Kidney (tissue), 22 donors: ENCODE measurements at places on chromosomes 6 and 20.

- no peaks in the 10 kb centered on the region for H3K36me3 ChIP-seq
- no peak overlapping the region for H3K27ac ChIP-seq
Observed at GRCh38 chr6:74752303-74752702, 453.6 kb downstream of the COL12A1 start.

DNA sequence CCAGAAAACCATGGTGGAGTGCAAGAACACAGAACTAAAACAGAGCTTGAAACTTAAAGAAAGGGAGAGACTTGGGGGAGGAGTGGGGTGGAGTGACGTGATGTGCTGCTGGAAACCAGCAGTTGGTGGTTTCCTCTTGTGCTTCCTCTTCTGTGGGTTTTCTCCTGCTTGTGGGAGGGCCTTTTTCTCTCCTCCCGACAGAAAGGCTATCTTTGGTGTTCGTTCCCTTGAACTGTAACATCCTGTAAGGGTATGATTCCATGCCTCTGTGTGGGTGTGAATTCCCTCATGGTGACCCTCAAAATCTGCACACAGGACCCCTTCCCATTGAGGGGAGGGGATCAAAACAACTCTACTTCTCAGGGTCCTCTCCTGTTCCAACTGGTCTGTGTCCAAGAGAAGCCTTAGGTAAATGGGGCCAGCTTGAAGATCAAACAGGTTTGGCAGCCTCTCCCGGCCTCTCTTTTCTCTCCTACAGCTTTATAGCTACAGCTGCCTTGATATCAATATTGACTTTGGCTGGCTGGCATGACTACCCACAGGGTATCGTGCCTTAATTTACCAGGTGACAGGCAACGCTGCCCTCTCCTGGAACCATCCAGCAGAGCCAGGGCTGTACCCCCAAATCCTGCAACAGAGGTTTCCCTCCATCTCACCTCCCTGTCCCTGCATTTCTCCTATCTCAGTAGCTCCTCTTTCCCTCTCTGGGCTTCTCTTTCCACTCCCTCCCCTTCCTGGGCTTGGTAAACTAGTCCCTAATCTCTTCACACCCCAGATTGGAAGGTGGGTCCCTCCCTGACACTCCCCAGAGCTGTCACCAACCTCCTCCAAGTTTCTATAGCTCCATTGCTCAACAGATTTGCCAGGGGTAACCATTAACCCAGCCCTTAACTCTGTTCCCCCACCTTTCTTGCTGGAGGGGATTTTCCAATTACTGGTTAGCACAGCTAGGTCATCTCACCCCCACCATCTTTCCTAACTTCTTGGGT lies 1.5 kb upstream of the MSH5 start:
- peak overlapping the region; percentile 92 for H3K27ac ChIP-seq
- peaks cover 34% of the 10 kb centered on the region for H3K4me1 ChIP-seq
- no peaks in the 10 kb centered on the region for H3K27me3 ChIP-seq
- peak; percentile 78 for DNase-seq
- peak overlapping the region; percentile 47 for H3K4me3 ChIP-seq
- H3K36me3 ChIP-seq, result peaks cover 7% of the 10 kb centered on the region

DNA sequence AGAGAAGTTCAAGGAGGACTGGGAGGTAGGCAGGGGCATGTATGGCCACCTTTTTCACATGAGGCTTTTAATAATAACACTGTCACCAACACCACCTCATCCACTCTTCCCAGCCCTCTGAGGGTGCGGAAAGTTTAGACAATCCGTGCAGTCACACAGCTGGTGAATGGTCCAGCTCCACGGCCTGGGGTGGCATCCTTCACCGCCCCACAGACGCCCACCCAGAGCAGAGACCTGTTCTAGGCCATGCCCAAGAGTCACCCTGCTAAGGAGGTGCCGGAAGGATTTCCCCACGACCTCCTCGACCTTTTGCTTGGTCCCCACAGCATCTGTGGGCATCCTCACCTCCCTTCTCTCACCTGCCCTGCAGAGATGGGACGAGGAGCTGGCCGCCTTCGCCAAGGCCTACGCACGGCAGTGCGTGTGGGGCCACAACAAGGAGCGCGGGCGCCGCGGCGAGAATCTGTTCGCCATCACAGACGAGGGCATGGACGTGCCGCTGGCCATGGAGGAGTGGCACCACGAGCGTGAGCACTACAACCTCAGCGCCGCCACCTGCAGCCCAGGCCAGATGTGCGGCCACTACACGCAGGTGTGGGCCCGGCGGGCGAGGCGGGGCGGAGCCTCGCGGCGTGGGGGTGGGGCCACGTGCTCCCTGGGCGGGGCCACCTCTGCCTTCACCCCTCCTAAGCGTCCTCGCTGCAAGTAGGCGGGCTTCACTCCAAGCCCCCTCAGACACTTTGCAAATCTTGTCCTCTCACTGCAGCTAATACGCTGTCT lies 4.4 kb downstream of the PI16 start:
- no peaks in the 10 kb centered on the region for H3K36me3 ChIP-seq
- H3K4me3 ChIP-seq, result no peak overlapping the region
- no peaks in the 10 kb centered on the region for H3K27me3 ChIP-seq
- DNase-seq, result peak; percentile 71
- H3K4me1 ChIP-seq, result no peaks in the 10 kb centered on the region
- H3K27ac ChIP-seq, result no peak overlapping the region

- DNase-seq, result no peak
- no peaks in the 10 kb centered on the region for H3K36me3 ChIP-seq
- H3K4me3 ChIP-seq, result no peak overlapping the region
- no peaks in the 10 kb centered on the region for H3K27me3 ChIP-seq
- peaks cover 15% of the 10 kb centered on the region for H3K4me1 ChIP-seq
- H3K27ac ChIP-seq, result no peak overlapping the region
Observed at GRCh38 chr6:52548353-52548713, 28.5 kb downstream of the TRAM2 start.
